RPMI7951 (cell line): ENCODE measurements at places on chromosomes 7 and 10. TPM values are rescaled to one million over a fixed set of nuclear protein-coding genes. Genes with fewer than 3 reads are reported as not detected.

IFIT1B gene
- total RNA-seq, result not detected in 2 replicates

LRRN3 gene
- total RNA-seq, result 2.4 and 3.4 TPM in 2 replicates

ST7 gene
- 25.3 and 26.8 TPM in 2 replicates for total RNA-seq

CYP26C1 gene
- not detected in 2 replicates for total RNA-seq

PRLHR gene
- total RNA-seq, result not detected in 2 replicates

WNT8B gene
- total RNA-seq, result not detected in 2 replicates

STAG3 gene
- total RNA-seq, result 2.5 and 3.8 TPM in 2 replicates

C7orf33 gene
- total RNA-seq, result not detected in 2 replicates

AASS gene
- 19.5 and 21.1 TPM in 2 replicates for total RNA-seq

TBX20 gene
- total RNA-seq, result 0.12 and 0.29 TPM in 2 replicates

NRAP gene
- total RNA-seq, result not detected in 2 replicates

NSUN5 gene
- 24.1 and 27.2 TPM in 2 replicates for total RNA-seq

GPR141 gene
- not detected in 2 replicates for total RNA-seq

TPK1 gene
- total RNA-seq, result 2.5 and 2.7 TPM in 2 replicates

ICA1 gene
- total RNA-seq, result 0.24 and 0.49 TPM in 2 replicates

TEX36 gene
- total RNA-seq, result not detected in 2 replicates

CYP3A5 gene
- total RNA-seq, result 0.24 and 0.49 TPM in 2 replicates

LRRD1 gene
- not detected in 2 replicates for total RNA-seq

EPHB6 gene
- total RNA-seq, result not detected in 2 replicates

SMARCD3 gene
- 12.6 and 13.2 TPM in 2 replicates for total RNA-seq

NUTM2B gene
- 0.24 and 0.29 TPM in 2 replicates for total RNA-seq

ARMH3 gene
- 3.8 and 5.7 TPM in 2 replicates for total RNA-seq

NUDT13 gene
- 2.1 and 3.6 TPM in 2 replicates for total RNA-seq

MUC12 gene
- total RNA-seq, result 0.72 and 5.6 TPM in 2 replicates

APBB1IP gene
- 6.4 TPM in 2 replicates for total RNA-seq

FAM25A gene
- total RNA-seq, result not detected in 2 replicates

TAC1 gene
- 20.4 and 26.2 TPM in 2 replicates for total RNA-seq

C10orf67 gene
- total RNA-seq, result not detected in 2 replicates

PARP12 gene
- 20.3 and 23.1 TPM in 2 replicates for total RNA-seq

OR2A5 gene
- total RNA-seq, result not detected in 2 replicates

KCND2 gene
- total RNA-seq, result not detected in 2 replicates

MOGAT3 gene
- not detected in 2 replicates for total RNA-seq

RAB11FIP2 gene
- 6.7 and 11.7 TPM in 2 replicates for total RNA-seq

BAMBI gene
- total RNA-seq, result 39.1 and 44.6 TPM in 2 replicates

GRID2IP gene
- not detected in 2 replicates for total RNA-seq

GDF2 gene
- total RNA-seq, result not detected in 2 replicates

LIPF gene
- not detected in 2 replicates for total RNA-seq

OR6V1 gene
- not detected in 2 replicates for total RNA-seq

CALD1 gene
- 209 and 259 TPM in 2 replicates for total RNA-seq

SYCE1 gene
- not detected in 2 replicates for total RNA-seq

SPDYE1 gene
- not detected in 2 replicates for total RNA-seq

CYP26A1 gene
- total RNA-seq, result not detected in 2 replicates

CPA2 gene
- total RNA-seq, result not detected in 2 replicates

PALD1 gene
- 0.10 and 0.12 TPM in 2 replicates for total RNA-seq

TMEM236 gene
- 0.10 and 0.12 TPM in 2 replicates for total RNA-seq

WASHC2A gene
- total RNA-seq, result 10.8 and 12.5 TPM in 2 replicates

FOXI2 gene
- not detected in 2 replicates for total RNA-seq

STEAP1 gene
- 30.0 and 30.3 TPM in 2 replicates for total RNA-seq

AMZ1 gene
- 4.9 and 8.5 TPM in 2 replicates for total RNA-seq

CXCL12 gene
- total RNA-seq, result 29.0 and 30.3 TPM in 2 replicates

C10orf105 gene
- 0.10 and 0.12 TPM in 2 replicates for total RNA-seq

ALOX5 gene
- total RNA-seq, result 0.10 TPM in 1 of 2 replicates, not detected in the other

ACBD7 gene
- 6.7 and 7.9 TPM in 2 replicates for total RNA-seq

IGF2BP3 gene
- 120 and 145 TPM in 2 replicates for total RNA-seq

SEMA3D gene
- total RNA-seq, result 2.4 and 2.6 TPM in 2 replicates

LRIT1 gene
- not detected in 2 replicates for total RNA-seq

SH2B2 gene
- total RNA-seq, result 0.84 and 1.7 TPM in 2 replicates

INSYN2A gene
- under 0.01 TPM in 1 of 2 replicates, not detected in the other for total RNA-seq

LEP gene
- total RNA-seq, result not detected in 2 replicates

HEPACAM2 gene
- not detected in 2 replicates for total RNA-seq
